ENCODE measurements at places on chromosomes 7 and 10. TPM values are rescaled to one million over a fixed set of nuclear protein-coding genes. Genes with fewer than 3 reads are reported as not detected.

The ADAM8 gene
- 7.8 TPM for total RNA-seq

The STEAP1B gene
- 7.4 TPM for total RNA-seq

The TDRD1 gene
- total RNA-seq = 0.64 TPM

The ZNF503 gene
- 11.9 TPM for total RNA-seq

The ARHGAP22 gene
- 31.6 TPM for total RNA-seq

The GSTK1 gene
- total RNA-seq = 69.1 TPM

The HGF gene
- total RNA-seq = 60.6 TPM

The COX15 gene
- 29.0 TPM for total RNA-seq

The CTNNA3 gene
- not detected for total RNA-seq

The UCMA gene
- not detected for total RNA-seq

The ZNF722 gene
- total RNA-seq = not detected

The PLXDC2 gene
- 12.6 TPM for total RNA-seq

The CXCL12 gene
- total RNA-seq = 69.9 TPM
